Camera-type eye (tissue), 1 donor: ENCODE measurements at places on chromosomes 4 and X. TPM values are rescaled to one million over a fixed set of nuclear protein-coding genes. Genes with fewer than 3 reads are reported as not detected.

The ENPEP gene
- 19.0 TPM for total RNA-seq

The PCDH10 gene
- total RNA-seq = 19.4 TPM

The GAGE10 gene
- total RNA-seq = not detected

The FRMD7 gene
- total RNA-seq = 1.4 TPM

The PAK3 gene
- total RNA-seq = 31.3 TPM

The RENBP gene
- total RNA-seq = 10.0 TPM

The CT47B1 gene
- not detected for total RNA-seq

The NXF2B gene
- total RNA-seq = 0.44 TPM

The NFXL1 gene
- total RNA-seq = 24.3 TPM
